ENCODE measurements at places on chromosomes 16 and 17.

- DNase-seq = no peak
These were observed 13.8 kb downstream of the CYBC1 start for GRCh38 chr17:82436601-82437324.

GRCh38 chr17:2108170-2108569, 53.3 kb downstream of the HIC1 start:
- peak; percentile 39 for DNase-seq

DNA sequence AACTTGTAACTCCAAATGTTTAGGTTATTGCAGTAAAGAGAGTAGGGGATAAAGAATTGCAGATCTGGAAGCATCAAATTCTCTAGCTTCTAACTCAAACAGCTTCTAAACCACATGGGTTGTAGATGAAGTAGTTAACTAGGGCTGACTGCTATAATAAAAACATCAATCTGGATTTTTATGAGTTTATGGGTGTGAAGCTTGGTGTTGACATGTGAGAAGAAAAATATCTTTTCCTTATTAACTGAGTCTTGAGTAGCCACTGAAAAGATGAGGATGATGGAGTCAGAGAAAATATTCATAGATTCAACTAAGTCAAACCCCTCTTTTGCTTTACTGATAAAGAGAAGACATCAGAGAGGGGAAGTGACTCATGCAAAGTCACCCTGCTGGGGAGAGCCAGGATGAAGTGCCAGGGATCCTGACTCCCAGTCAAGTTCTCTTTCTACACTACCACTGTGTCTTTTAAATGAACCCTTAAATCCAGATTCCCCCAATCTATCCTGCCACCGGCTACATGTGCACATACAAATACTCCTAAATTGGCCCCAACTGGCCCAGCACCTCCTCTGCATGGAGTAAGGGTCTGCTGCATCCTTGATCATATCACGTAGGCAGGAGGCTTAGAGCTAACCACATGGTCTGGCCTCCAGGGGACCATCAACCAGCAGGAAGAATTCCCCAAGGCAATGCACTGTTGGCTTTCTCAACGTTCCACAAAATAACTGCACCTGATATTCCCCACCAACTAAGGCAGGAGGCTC, 264.0 kb upstream of the CCL2 start:
- DNase-seq = no peak

GRCh38 chr17:15436473-15437302, 30.7 kb downstream of the CDRT4 start:
- peak; percentile 47 for DNase-seq

DNA sequence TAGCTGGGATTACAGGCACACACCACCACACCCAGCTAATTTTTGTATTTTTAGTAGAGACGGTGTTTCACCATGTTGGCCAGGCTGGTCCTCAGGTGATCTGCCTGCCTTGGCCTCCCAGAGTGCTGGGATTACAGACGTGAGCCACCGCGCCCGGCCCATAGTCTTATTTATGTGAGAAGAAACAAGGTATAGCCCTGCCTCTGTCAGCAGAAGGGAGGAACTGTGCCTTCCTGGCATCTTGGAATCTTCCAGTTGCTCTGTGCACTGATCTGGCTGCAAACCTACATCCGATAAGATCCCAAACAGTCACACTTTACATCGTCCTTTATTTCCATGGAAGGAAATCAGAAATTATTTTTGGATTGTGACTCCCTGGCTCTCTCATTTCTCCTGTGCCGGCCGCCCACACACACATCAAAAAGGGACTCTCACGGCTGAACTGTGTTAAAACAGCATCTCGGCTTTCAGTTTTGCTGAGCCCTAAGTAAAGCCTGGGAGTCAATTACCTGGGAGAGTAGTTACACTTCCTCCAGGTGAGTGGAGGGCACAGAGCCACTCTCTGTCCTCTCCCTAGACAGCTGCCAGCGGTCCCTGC, 23.3 kb downstream of the WIPI1 start:
- DNase-seq = no peak

DNA sequence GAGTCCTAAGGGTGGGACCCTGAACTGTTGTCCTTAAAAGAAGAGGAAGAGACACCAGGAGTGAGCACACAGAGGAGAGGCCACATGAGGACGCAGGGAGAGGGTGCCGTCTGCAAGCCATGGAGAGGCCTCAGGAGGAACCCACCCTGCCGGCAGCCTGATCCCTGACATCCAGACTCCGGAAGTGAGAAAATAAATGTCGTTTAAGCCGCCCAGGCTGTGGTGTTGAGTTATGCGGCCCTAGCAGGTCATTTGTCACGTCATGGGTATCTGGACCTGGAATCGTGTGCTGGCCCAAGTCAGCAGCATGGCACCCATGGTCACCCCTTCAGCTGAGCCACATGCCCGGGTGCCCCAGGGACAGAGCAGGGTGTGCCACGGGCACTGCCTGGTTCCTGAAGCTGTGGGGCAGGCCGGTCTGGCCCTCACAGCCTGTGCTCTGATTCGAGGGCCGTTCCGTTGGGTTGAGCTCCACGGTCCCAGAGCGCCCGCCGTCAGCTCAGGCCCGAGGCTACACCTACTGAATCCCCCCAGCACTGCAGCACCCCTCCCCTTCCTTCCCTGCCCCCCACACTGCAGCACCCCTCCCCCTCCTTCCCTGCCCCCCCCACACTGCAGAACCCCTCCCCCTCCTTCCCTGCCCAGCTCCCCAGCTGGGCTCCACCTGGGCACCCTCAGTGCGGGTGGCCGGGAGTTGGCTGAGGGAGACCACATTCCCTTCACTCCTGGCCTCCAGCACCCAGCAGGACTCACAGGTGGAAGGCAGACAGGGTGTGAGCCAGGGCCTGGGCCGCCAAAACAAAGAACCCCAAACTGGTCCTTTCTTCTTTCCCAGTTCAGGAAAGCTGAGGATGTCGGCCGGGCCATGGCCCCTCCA, 2.7 kb upstream of the CCDC57 start:
- peak; percentile 34 for DNase-seq

- no peak for DNase-seq
These were observed 254.6 kb downstream of the MRTFB start for GRCh38 chr16:14325502-14326401.

DNA sequence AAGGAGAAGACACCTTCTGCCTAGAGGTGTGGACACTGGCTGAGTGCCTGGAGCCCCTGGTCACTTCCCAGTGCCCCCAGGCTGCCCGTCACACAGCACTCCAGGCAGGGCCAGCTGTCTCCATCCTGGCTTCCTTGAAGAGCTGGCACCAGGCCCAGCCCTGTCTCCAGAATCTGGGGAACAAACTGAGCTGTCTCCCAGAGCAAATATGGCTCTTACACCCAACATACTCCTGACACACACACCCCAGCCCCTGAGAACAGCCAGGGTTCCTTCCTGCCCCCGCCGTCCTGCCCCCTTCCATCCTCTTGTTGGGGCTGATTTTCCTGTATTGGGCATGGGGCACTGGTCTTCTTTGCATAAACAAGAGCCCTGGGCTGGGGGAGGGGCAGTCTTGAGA, 9.1 kb downstream of the NHERF1 start:
- DNase-seq = peak; percentile 51

DNA sequence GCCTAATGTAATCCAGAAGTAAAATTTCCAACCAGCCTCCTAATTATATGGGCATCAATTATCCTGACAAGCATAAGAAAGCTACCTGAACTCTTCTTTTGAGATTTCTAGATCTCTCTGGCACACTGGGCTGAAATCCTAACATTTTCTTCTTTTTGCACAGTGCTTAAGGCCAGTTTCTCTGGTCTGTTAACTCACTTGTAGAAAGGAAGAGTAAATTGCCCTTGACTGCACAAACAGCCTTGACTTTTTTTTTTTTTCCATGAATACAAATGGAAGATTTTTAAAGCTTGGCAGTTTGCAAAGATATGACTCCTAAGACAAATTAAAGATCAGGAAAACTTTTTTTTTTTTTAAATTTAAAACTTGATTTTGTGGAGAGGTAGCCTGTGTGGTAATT, 291.2 kb upstream of the MON1B start:
- DNase-seq = no peak

DNA sequence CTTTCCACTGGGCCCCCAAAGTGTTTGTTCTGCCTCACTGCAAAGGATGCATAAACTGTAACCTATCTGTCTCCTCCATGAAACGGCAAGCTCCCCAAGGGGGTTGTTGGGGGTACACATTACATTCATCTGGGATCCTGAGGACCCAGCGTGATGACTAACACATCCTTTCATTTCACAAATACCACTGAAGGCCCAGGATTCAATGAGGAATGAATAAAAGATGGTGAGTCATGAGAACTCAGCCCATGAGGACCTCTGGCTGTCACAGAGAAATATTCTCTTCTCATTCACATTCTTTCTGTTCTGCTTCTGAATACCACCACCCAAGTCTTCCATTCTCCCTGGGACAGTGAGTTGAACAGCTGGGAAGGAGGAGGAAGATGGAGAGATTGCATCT, 149.8 kb downstream of the RBFOX3 start:
- peak; percentile 23 for DNase-seq

GRCh38 chr17:70370816-70371215, 201.5 kb downstream of the KCNJ2 start:
- no peak for DNase-seq

GRCh38 chr17:30352240-30352814, 18.5 kb upstream of the TMIGD1 start:
- DNase-seq = no peak

DNA sequence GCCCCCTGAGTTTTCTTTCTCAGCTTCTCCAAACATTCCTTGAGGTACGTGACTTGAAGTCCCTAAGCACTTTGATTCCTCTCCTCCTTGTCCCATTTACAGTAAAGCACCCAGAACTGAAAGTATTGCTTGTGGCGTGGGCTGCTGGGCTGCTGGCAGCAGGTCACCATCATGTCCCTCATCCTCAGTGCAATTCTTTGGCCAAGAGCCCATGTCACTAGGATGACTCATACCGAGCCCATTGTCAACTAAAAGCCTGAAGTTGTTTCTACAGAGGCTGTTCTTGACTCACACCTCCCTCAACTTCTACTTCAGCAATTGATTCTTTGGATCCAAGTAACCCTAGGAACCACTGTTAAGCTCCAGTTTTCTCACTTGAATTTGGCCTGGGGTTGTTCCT, 54.3 kb downstream of the KPNA2 start:
- peak; percentile 59 for DNase-seq

DNA sequence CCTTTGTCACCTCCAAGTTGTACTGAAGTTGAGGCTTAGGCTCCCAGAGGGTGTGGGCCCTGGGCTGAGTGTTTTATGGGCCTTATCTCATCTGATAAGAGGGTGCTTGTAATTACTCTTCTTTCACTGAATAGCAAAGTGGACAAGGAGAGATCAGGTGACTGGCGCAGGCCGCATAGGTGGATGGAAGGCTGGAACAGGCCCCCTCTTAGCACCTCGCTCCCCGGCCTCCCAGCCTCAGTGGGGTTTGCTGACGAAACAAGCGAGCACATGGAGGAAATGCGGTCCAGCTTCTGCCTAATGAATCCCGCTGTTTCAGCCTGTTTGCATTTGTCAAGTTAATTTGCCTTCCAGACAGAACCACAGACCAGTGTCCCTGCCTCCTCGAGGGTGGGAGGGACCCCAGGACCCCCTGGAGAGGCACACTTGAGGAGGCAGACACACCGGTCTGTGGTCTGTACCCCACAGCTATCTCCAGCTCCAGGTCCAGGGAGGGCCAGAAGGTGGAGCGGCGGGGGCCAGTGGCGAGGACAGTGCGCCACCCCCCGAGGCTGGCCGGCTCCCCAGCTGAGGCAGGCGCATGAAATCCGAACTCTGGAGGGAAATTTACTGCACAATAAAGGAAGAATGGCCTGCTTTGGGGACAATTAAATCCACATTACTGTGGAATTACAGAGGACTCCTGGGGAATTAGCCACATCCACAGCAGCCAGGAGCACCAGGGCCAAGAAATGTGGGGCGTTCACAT, 123.4 kb downstream of the NTN1 start:
- DNase-seq = no peak

- DNase-seq = no peak
These were observed 7.3 kb upstream of the METRNL start for GRCh38 chr17:83071966-83072562.

DNA sequence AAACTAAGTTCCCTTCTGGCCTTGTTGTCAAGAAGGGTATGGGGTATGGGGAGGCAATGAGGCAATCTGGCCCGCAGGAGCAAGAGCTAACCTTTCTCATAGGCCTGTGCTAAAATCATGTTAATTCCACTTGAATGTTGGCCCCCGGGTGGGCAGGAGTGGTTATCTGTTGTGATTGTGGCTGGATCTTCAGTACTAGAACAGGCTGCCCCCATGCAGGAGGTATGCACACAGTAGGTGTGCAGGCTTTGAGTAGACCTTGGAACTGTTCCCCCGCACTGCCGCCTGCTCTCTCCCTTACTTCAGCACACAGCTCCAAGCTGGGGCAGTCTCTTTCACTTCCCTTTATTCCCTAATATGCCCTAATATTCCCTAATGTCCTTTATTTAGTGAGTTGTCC, 52.4 kb upstream of the TANGO6 start:
- DNase-seq = no peak

DNA sequence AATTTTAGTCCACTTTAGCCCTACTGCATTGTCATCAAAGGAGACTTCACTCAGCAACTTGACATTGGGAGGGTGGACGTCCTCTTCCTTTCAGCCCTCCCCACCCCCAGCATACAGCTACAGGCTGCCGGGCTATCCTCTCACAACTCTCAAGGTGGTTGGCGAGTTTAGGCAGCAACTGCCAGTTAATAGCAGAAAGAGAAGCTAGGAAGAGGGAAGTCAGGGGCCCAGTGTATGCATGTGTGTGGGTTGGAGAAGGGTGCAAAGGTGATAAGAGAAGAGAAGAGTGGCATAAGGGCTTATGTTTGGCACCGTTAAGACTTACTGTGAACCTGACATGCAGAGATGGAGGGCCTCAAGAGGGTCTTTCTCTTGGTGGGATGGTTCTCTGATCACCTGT, 31.8 kb downstream of the CCL4 start:
- no peak for DNase-seq

DNA sequence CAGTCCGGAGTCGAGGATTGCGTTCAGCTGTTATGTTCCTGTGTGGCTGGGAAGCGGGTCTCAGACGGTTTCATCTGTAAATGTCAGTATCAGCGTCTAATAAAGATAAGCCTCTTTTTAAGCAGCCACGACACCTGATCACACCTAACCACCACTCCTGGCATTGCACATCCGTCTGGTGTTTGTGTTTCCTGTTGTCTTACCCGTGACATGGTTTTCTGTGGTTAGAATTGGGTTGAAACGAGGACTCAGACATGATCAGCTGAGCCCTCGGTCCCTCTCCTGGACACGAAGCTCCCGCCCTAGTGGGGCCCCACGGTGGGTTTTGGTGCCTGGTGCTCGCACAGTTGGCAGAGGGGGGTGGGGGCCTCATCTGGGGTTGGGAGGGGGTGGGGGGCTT, 18.3 kb downstream of the CPNE7 start:
- no peak for DNase-seq

GRCh38 chr16:27366687-27367460, 35.1 kb upstream of the IL21R start:
- DNase-seq = peak; percentile 6

DNA sequence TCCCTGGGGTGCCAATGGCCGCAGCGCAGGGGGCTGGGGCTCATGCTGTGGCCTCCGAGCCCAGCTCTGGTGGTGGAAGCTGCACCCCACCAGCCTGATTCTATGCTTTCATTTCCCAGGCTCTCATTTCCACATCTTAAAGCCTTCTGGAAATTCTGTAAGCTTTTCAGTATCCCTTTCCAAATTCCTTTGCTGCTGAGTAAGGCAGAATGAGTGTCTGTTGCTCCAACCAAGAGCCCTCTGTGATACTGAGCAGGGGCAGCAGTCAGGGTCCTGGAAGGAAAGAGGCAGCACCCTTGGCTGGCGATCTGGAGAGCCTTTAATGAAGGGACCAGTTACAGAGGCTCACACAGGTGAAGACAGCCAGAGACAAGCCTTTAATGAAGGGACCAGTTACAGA, 79.5 kb upstream of the FOXF1 start:
- no peak for DNase-seq

- no peak for DNase-seq
These were observed 2272.1 kb downstream of the TP53TG3F start for GRCh38 chr16:35731341-35732040.

Measured in EH (cell line).